ENCODE measurements at places on chromosomes 4 and X.
A peak's percentile ranks its signal among the peaks of the same experiment; 100 is the strongest.

GRCh38 chr4:43757147-43757546, 691.5 kb downstream of the KCTD8 start:
- H3K4me1 ChIP-seq: no peaks in the 10 kb centered on the region
- no peaks in the 10 kb centered on the region for H3K27me3 ChIP-seq
- H3K36me3 ChIP-seq: no peaks in the 10 kb centered on the region
- no peak for DNase-seq

GRCh38 chrX:110125446-110126162, 122.7 kb downstream of the TMEM164 start:
- H3K27ac ChIP-seq: no peak overlapping the region
- no peak overlapping the region for H3K4me3 ChIP-seq
- no peaks in the 10 kb centered on the region for H3K27me3 ChIP-seq
- H3K36me3 ChIP-seq: no peaks in the 10 kb centered on the region
- no peaks in the 10 kb centered on the region for H3K4me1 ChIP-seq

DNA sequence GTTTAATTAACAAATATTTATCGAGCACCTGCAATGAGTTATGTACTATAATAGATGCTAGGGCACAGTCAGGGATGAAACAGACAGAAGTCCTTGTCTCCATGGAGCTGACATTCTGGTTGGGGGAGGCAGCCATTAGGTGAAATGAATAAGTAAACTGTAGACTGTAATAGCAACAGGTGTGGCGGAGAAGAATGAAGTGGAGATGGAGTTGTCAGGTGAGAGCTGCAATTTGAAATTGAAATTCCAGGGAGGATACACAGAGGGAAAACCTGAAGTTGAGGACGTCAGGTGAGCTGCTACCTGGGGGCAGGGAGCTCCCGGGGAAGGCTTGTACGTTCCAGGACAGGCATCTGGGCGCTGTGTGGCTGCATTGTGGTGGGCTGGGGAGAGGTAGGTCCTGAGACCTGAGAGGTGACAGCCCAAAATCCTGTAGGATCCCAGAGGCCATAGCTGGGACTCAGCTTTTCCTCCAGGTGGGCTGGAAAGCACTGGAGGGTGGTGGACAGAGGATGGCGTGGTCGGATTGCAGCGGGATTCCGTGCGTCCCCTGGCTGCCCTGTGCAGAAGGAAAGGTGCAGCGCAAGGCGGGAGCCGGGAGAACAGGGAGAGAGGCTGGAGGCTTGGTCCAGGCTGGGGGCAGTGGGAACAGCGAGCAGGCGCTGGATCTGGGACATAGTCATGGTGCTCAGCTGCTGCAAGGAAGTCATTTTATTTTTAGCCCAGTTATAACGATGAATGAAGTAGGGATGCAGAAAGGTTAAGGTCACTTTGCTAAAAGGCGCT, 24.8 kb downstream of the CYTL1 start:
- no peaks in the 10 kb centered on the region for H3K36me3 ChIP-seq
- no peaks in the 10 kb centered on the region for H3K27me3 ChIP-seq
- H3K27ac ChIP-seq: no peak overlapping the region
- 0 out of 2 replicates have a peak, but pooled peaks cover 2% of the 10 kb centered on the region for H3K4me1 ChIP-seq

GRCh38 chr4:184114431-184114830, 103.2 kb downstream of the ENPP6 start:
- no peaks in the 10 kb centered on the region for H3K27me3 ChIP-seq
- no peaks in the 10 kb centered on the region for H3K36me3 ChIP-seq
- no peak overlapping the region for H3K4me3 ChIP-seq
- no peak for DNase-seq

- DNase-seq: peak; percentile 62
- peak overlapping the region; percentile 55 for H3K4me3 ChIP-seq
- H3K27me3 ChIP-seq: peaks cover 59% of the 10 kb centered on the region
- no peaks in the 10 kb centered on the region for H3K36me3 ChIP-seq
- no peak overlapping the region for H3K27ac ChIP-seq
- no peaks in the 10 kb centered on the region for H3K4me1 ChIP-seq
Observed at GRCh38 chr4:4871573-4872313, 12.3 kb downstream of the MSX1 start.

GRCh38 chr4:106986486-106986885, 49.6 kb downstream of the DKK2 start:
- H3K27me3 ChIP-seq: no peaks in the 10 kb centered on the region
- H3K4me3 ChIP-seq: no peak overlapping the region
- H3K4me1 ChIP-seq: no peaks in the 10 kb centered on the region
- no peak overlapping the region for H3K27ac ChIP-seq
- H3K36me3 ChIP-seq: no peaks in the 10 kb centered on the region
- no peak for DNase-seq
